Fibroblast of villous mesenchyme (primary cell): ENCODE measurements at places on chromosomes 3 and 15. TPM values are rescaled to one million over a fixed set of nuclear protein-coding genes. Genes with fewer than 3 reads are reported as not detected.
A peak's percentile ranks its signal among the peaks of the same experiment; 100 is the strongest.

DNA sequence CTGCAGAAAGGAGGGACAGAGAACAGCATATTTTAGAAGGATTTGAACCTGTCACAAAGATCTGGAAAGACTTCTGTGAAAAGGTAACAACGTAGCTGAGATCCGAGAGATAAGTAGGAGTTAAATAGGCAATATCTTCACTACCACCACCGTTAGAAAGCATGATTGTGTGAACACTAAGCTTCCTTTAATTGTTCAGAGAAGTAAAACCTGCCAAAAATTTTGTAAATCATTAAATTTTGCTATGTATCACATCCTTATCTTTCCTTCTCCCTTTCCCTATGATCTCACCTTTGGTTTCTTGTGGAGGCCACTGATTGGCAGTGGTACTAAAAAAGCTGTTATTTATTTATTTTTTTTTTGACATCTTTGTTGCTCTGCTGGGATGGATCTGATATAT lies 346.9 kb downstream of the NLGN1 start:
- DNase-seq: no peak

DNA sequence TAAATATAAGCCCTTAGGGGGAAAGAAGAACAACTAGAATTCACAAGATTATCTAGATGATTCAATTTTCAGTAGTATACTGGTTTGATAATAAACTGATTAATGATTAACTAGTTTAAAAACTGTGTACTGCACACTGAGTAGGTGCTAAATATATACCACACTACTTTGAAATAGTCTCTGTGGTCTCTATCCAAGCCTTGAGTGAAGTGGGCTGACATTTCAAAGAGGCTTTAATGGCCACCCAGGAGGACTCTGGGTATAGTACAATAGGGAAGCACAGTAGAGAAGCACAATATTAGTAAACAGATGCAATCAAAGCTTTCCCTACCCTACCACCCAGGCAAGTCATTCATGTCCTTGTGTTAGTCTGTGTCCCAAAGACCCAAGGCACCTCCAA lies 46.7 kb downstream of the FILIP1L start:
- DNase-seq: no peak

DNA sequence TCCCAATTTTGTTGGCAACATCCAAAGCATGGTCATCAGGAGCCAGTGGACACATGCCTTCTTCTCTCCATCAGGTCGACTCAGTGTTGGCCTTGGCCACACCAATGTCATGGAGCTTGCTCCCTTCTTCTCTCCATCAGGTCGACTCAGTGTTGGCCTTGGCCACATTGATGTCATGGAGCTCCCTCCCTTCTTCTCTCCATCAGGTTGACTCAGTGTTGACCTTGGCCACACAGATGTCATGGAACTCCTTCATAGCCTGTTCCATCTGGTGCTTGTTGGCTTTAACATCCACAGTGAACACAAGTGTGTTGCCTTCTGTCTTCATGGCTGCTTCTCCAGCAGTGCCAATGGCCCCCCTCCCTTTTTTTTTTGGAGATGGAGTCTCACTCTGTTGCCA lies 70.2 kb downstream of the TMEM44 start:
- DNase-seq: no peak

- no peak for DNase-seq
These were observed 506.0 kb downstream of the DIPK2A start for GRCh38 chr3:144477593-144477992.

GRCh38 chr3:116032176-116032575 lies 408.9 kb downstream of the GAP43 start:
- no peak for DNase-seq

Gene BCHE
- total RNA-seq: 1.6 and 2.6 TPM in 2 replicates

GRCh38 chr3:111823341-111823855 lies 35.7 kb upstream of the PHLDB2 start:
- DNase-seq: no peak

DNA sequence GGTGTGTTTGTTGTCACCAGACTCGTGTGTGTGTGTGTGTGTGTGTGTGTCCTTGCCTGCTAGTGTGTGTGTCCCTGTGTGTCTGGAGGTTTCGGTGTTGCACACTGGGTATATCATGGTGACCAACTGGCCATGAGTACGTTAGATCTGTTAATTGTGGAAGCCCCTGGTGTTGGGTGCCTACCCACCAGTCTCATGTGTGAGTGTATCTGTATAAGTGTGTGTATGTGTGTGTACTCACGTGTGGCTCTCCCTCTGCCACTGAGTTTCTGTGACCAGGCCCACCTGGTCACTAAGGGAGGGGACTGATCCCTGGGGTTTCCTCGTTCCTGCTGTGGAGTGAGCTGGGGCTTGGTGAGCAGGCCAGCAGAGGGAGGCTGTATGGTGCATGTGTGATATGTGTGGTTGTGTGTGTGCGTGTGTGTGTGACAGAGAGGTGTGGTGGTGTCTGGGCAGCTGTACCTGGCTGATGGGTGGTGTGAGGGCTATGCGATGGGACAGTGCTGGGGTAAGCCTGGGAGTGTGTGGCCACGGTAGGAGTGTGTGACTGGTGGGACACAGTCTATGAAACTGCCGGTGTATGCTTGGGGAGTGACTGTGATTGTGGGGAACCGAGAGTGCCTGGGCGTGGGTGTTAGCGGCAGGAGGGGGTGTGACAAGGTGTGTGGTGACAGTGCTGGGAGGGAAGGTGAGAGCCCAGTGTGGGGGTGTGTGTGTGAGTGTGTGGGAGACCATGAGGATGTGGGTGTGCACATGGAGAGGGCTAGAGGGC lies 1.8 kb downstream of the PRKCD start:
- DNase-seq: no peak

Gene TMCO5A
- not detected in 2 replicates for total RNA-seq

DNA sequence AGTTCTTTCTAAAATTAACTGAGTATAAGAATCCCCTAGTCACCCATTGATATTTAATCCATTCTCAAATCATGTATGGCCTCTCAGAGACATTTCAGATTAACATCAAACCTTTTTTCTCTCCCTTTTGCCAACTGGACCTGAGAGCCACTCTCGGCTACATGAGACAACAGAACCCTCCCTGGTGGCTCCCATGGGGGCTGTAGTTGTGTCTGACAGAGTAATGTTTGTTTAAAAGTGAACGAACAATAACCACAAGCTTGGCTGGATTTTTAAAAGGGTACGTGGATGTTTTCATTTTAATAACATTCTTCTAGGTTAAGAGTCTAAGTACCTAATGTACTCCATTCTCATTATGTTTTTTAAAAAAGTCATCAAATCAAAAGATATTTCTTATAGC lies 37.1 kb downstream of the P3H2 start:
- DNase-seq: no peak

- DNase-seq: no peak
These were observed 11.4 kb upstream of the C3orf20 start for GRCh38 chr3:14663396-14664135.

DNA sequence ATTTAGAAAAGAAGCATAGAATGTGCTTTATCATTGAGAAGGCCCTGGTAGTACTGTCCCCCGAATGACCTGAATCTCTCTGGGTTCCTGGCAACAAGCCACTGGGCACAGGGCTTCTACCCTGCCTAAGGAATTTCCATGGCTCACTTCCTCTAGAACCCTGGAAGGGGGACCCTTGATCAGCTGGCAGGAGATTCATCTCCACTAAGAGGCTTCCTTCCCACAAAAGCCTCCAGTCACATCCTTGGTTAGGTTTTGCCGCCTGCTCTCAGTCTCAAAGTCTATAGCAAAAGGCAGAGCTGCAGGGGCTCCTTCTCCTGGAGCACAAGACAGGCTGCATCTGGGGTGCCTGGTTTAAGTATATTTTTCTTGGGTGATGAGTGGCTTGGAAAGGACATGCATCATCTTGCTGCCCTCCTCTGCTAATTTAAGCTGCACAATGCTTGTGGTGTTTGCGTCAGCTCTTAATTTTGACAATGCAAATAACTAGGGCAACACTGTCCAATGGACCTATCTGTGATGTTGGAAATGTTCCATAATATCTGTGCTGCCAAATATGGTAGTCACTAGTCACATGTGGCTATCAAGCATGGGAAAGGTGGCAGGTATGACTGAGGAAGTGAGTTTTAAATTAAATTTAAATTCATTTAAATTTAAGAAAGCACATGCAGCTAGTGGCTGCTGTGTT lies 33.4 kb upstream of the RARRES1 start:
- DNase-seq: no peak

DNA sequence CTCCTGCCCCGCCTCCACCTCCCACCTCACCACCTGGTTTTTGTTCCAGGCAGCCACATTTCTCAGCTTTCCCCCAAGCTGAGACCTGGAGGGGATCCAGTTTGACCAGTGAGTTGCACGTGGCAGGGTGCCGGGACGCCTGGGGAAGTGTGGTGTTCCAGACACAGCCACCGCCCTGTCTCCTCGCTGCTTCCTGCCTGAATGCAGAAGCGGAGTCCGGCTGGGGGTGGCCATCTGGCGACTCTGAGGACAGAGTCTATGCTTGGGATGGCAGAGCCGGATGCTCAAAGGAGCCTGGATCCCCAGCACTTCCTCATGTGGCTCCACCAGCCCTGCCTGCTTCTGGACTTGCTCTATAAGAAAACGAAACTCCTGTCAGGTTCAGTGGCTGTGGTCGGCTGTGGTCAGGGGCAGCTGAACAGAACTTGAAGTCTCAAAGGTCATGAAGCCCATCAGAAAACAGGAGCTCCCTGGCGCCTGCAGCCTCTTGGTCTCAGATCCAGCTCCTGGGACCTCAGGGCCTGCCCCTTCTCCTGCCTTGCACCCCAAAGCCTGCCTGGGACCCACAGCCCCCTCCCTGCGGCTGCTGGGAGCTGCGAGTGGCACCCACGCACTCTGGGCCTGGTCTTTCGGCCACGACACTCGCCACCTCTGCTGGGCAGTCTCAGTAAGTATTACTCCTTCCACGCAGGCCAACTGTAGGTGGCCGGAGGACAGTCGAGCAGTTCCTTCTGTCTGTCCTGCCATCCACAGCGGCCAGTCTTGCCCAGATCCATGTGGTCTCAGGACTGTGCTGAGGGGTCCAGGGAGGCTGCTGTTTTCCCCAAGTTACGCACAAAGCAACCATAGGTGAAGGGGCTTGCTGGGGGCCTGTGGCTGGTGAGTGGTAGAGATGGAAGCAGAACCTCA lies 112.8 kb upstream of the MEF2A start:
- DNase-seq: peak; percentile 69

Gene RPS27L
- total RNA-seq: 219 and 308 TPM in 2 replicates

Gene GMNC
- total RNA-seq: 0.97 and 3.9 TPM in 2 replicates

DNA sequence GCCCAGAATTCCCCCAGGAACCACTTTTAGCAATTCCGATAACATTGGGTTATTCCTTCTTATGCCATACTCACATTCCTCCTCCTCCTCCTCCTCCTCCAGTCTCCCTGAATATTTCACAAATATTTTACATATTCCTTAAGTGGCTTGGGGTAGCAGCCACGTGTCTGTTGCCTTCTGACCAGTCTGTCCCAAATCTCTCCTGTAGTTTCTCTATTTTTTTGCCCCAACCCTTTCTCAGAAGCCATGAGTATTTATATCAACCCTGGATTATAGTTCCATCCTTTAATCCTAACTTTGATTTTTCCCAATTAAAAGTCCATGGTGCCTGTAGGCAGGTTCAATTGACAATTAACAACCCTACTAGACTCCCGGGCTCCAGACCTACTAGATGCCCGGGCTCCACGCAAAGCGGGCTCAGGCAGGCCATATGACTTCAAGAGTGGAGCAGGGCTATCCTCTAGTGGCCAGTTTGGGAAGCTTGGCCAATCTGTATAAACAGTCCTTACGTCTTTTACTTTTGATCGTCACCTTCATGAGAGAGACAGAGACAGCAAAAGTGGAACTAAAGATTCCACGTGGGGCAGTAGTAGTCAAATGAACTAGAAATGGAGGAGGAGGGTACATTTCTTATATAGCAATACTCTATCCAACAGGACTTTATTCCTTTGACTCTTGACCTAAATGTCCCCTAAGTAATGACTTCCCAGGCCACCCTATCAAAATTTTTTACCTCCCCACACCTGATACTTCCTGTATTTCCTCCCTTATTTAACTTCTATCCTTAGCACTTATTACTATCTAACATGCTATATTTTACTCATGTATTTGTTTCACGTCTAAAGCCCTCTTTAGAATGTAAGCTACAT lies 69.7 kb downstream of the USF3 start:
- DNase-seq: peak; percentile 61

- DNase-seq: no peak
These were observed 19.6 kb downstream of the DYNC1LI1 start for GRCh38 chr3:32551087-32551486.

GRCh38 chr15:51492528-51492927 lies 130.0 kb downstream of the DMXL2 start:
- no peak for DNase-seq

Gene RLBP1
- total RNA-seq: not detected in 2 replicates

GRCh38 chr3:41836360-41837134 lies 125.4 kb downstream of the ULK4 start:
- no peak for DNase-seq

Gene NTRK3
- total RNA-seq: 0.32 TPM in 1 of 2 replicates, not detected in the other

Gene P2RY12
- total RNA-seq: under 0.01 TPM in 1 of 2 replicates, not detected in the other

DNA sequence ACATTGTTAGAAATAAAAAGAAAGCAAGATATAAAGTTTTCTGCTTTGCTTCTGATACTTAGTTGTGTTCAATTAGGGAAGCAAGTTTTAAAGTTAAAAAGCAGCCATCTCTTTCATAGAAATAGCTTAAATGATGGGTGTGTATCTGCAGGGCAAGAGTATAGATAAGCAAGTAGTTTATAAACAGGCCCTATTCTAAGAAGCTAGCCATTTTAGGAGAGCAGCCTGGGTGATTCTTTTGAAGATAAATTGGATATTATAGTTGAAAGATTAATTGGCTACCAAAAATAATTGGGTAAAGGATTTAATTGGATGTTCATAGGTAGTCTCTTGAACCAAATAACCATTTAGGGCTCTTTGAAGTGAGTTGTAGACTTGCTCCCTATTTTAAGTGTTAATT lies 5.6 kb downstream of the EIF3J start:
- DNase-seq: no peak

Gene C3orf22
- not detected in 2 replicates for total RNA-seq

GRCh38 chr15:73923488-73924164 lies 2.6 kb upstream of the LOXL1 start:
- no peak for DNase-seq

- DNase-seq: no peak
These were observed 1.7 kb upstream of the SLC4A7 start for GRCh38 chr3:27485866-27486265.

DNA sequence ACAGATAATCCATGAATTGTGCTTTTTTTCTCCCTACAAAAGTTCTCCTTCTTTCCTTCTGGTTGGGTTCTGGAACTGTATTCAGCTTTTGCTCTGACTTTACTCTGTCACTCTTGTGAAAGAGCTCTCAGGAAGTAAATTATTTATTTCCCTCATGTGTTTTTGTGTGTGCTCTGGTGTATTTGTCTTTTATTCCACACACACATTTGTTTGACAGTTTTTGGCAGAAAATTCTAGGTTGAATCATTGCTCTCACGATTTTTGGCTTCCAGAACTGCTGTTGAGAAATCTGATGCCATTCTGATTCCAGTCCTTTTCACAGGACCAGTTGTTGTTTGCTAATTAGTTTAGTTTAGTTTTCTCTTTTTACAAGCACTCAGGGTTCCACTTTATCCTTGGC lies 172.8 kb downstream of the PLCH1 start:
- peak; percentile 67 for DNase-seq

DNA sequence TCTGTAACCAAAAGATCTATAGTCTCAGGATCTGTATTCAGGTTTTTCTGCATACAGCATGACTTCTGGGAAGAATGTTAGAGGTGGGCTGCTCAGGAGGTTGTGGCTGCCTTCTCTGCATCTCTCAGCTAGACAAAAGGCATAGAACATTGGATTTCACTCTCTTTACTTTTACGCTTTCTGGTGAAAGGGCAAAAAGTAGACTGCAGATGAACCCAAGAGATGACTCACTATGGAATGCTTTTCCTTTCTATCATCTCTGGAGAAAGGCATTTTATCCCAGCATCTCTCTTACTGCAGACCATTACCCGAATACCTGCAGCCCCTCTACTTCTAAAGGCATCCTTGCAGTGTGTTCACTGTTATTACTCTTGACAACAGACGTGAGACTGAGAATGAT lies 222.2 kb downstream of the WNT5A start:
- DNase-seq: no peak

Gene CERS3
- total RNA-seq: not detected in 2 replicates

Gene PATL2
- total RNA-seq: 0.86 and 0.97 TPM in 2 replicates
